Fibroblast of lung (primary cell): ENCODE measurements at places on chromosomes 16 and 17.
A peak's percentile ranks its signal among the peaks of the same experiment; 100 is the strongest.

GRCh38 chr17:78883533-78884131, 19.4 kb downstream of the CEP295NL start:
- peak; percentile 95 for DNase-seq

- peak; percentile 34 for DNase-seq
Measured at GRCh38 chr17:78112518-78113471, 15.8 kb downstream of the TMC6 start.

- DNase-seq: no peak
Measured at GRCh38 chr16:16063683-16064082, 114.3 kb downstream of the ABCC1 start.

- DNase-seq: peak; percentile 13
Measured at GRCh38 chr17:68710035-68710780, 109.0 kb upstream of the FAM20A start.

DNA sequence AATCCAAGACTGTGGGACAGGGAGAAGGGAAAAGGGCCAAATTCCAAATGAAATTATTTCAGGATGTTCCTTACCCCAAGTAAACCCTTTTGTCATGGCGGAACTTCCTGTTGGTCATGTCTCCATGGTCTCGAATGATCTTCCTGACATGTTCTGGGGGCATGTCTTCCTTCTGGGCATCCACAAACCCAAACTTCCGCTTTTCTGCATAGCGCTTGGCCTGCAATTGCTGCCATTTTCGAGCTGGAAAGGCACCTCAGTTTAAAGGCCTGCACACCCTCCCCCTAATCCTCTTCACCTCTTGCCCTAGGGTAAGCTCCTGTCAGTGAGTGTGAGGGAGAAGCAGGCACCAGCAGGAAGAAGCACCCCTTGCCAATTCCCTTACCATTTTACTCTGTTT, 1.2 kb downstream of the PRPF8 start:
- no peak for DNase-seq

- DNase-seq: no peak
Measured at GRCh38 chr17:17907469-17907868, 64.7 kb downstream of the TOM1L2 start.

DNA sequence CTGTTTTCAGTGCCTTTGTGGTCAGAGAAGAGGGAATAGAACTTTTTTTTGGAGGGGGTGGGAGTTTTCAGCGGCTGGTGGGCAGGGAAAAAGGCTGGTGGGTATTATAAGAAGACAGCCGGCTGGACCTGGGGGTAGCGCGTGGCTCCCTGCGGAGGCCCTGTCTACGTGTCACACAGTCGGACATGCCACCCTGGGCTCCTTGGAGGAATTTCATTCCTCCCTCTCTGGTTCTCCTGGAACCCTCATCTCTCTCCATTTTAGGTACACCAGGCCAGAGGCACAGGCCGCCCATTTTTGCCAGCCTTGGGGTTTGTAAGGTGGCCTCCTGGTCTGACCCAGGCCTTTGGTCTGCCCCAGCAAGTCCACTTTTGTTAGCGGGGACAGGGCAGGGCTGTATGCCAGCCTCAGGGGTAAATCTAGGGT, 908 bp downstream of the FKBP10 start:
- no peak for DNase-seq

DNA sequence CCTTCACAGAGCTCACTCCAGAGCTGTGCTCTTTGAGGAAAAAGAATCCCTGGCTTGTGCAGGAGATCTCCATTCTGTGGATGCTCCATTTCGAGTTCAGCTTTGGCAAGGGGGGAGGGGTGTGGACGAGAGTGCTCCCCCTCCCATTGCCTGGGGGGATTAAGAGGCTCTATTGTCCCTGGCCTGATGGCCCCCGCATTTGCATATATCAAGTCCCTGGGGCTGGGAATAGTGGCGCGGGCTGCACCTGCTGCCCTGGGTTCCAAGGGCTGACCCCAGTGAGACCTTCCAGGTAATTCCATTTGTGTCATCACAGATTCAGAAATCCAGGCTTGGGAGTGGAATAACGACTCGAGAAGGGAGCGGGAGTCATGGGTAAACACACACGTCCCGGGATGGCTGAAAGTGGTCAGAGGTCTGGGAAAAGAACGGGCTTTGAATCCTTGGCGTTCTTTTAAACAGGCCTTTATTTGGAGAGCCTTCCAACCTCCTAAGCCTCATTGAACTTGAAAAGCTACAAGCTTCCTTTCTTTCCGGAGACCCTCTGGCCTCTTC, 479.3 kb downstream of the HS3ST3B1 start:
- DNase-seq: no peak
